Skeletal muscle cell (primary cell): ENCODE measurements at places on chromosomes 1 and 21.

GRCh38 chr21:38803075-38803660, 2.6 kb upstream of the ETS2 start:
- DNase-seq = no peak

DNA sequence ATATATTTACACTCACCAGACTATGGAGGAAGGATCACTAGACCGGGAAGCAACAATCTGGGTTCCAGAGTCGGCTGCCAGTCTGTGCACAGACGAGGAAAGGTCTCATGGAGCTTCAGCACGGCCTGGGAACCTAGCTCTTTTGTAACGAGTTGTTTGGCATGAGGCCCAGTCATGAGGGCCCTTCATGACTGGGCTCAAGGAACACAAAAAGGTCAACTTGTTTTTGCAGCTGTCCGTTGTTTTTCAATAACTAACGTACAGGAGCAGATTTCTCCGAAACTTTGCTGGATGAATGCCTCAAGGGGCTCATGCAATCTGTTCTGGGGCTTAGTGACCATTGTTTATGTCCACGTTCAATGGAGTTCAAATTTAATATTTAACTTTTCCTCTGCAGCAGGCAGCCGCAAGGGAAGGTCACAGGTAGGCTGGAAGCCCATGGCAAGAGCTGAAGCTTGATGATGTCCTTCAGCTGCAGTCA, 5.9 kb upstream of the STUM start:
- no peak for DNase-seq

GRCh38 chr21:46002841-46003574, 21.4 kb downstream of the COL6A1 start:
- no peak for DNase-seq

DNA sequence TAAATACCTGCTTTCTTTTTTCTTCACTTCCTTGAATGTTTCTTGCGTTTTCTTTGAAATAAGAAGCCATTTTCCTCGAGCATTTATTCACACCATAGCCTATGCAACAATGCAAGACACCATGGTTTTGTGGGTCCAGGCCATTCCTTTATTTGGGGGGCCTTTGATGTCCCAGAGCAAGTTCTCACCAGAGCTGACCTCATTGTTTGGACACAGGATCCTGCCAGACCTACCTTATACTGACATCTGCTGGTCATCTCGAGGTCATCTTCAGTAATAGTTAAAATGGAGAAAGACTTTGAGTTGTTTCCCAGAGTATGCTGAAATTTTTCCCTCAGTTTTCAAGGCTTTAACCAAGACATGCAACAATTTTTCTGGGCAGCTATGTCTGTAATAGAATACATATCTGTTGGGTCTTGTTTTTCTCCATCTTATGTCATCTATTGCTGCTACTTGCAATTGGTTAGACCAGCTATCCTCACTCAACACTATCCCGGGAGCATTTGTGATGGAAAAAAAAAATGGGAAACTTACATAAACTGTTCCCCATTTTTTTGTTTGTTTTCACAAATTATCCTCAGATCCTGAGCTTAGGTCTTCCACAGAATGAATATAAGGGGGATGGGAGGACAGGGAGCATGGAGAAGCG, 34.0 kb upstream of the BACE2 start:
- DNase-seq = no peak

GRCh38 chr1:83029916-83030315, 969.0 kb downstream of the TTLL7 start:
- DNase-seq = peak; percentile 34

- peak; percentile 82 for DNase-seq
Observed at GRCh38 chr21:36069713-36070583, at the start of gene CBR1. Gene CBR1 (plus strand): TSS chr21:36070024. CDS start chr21:36070116, 92 bp downstream.

GRCh38 chr1:165353731-165354671, 2.5 kb downstream of the LMX1A start:
- no peak for DNase-seq

- no peak for DNase-seq
Observed at GRCh38 chr1:7578206-7578605, 192.9 kb upstream of the VAMP3 start.

GRCh38 chr1:235648407-235648907, 1.1 kb downstream of the GNG4 start:
- DNase-seq = no peak

GRCh38 chr1:7352364-7352763, 418.7 kb upstream of the VAMP3 start:
- DNase-seq = no peak

DNA sequence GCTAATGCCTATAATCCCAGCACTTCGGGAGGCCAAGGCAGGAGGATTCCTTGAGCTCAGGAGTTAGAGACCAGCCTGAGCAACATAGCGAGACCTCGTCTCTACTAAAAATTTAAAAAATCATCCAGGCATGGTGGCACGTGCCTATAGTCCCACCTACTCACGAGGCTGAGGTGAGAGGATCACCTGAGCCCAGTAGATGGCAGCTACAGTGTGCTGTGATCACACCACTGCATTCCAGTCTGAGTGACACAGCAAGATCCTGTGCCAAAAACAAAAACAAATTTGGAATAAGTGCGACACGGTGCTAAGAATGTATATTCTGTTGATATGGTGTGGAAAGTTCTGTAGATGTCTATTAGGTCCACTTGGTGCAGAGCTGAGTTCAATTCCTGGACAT, 15.1 kb downstream of the USP33 start:
- no peak for DNase-seq

GRCh38 chr1:81967951-81968350, 167.2 kb downstream of the ADGRL2 start:
- DNase-seq = no peak

DNA sequence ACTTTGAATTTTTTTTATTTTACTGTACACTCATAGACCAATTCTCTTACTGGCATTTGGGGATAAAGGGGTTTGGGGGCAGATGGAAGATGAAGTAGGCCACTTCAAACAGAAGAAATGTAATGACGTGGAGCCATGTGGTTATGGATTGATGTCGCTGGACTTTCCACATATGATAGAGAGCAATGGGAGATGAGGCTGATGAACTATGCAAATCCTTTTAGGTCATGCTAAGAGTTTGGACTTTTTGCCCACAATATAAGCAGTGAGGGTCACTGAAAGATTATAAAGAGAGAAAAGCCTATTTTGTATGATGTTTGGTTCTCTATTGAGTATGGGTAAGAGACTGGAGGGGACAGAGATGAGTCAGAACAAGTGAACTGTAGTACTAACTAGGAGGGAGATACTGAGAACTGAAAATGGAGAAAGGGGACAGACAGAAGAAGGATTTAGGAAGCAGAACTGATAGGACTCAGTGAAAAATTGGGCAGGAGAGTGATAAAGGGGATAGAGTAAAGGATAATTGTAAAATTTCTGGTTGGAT, 9.2 kb downstream of the C1orf21 start:
- DNase-seq = no peak

GRCh38 chr1:116373431-116374352, 648 bp downstream of the ATP1A1 start:
- DNase-seq = no peak

DNA sequence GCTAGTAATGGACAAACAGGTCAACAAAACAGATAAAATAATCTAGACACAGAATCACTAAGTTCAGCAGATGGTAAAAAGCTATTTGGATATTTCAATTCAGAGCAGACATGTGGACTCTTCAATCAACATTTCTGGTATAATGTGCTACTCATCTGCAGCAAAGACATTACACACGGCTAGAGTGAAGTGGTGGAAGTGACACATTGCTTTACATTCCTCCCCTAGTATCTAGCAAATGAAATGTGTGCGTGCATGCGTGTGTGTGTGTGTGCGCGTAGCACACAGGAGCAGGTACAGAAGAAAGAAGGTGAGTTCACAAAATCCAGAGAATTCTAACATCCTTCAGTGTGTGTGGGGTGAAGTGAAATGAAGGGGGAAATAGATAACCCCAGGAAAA, 8.3 kb downstream of the AHCTF1 start:
- DNase-seq = no peak

GRCh38 chr1:221806236-221806635, 64.3 kb upstream of the DUSP10 start:
- DNase-seq = no peak

- no peak for DNase-seq
Observed at GRCh38 chr1:179083533-179083932, 1.7 kb downstream of the TOR3A start.

- DNase-seq = no peak
Observed at GRCh38 chr1:87367549-87367948, 38.9 kb downstream of the LMO4 start.

- no peak for DNase-seq
Observed at GRCh38 chr1:86750076-86750475, 45.7 kb downstream of the SH3GLB1 start.

- no peak for DNase-seq
Observed at GRCh38 chr1:9590201-9590600, 1.5 kb downstream of the TMEM201 start.

DNA sequence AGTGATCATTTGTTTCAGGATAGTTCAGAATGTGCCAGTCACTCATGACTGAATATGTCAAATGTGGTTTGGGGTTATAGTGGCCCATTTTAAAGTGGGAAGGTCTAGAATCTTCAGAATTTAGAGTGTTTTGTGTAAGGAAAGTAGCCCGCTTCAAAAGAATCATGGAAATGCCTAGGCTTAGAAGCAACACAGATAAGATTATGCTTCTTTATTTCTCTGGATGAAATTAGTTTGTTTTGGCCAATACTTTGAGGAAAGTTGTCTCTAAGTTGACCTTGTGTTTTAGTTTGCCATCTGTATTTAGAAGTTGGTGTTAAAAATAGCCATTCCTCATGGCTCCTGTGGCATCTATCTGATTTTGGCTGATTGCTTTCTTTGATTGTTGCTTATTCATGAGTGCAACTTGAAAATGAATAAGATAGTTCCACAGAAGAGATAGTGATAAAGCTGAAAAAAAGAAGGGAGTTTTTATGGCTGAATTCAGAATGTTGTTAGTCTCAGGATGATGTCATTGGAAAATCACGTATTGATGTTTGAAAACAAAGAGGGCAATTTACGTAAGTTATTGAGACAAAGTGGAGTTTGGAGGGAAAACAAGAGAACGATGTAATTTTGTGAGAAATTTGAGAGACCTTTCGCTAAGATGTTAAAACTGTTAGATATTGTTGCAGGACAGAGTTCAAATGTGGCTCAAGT, 71.9 kb downstream of the PLA2G4A start:
- no peak for DNase-seq

GRCh38 chr1:239833723-239834122, 258.0 kb upstream of the FMN2 start:
- DNase-seq = no peak

DNA sequence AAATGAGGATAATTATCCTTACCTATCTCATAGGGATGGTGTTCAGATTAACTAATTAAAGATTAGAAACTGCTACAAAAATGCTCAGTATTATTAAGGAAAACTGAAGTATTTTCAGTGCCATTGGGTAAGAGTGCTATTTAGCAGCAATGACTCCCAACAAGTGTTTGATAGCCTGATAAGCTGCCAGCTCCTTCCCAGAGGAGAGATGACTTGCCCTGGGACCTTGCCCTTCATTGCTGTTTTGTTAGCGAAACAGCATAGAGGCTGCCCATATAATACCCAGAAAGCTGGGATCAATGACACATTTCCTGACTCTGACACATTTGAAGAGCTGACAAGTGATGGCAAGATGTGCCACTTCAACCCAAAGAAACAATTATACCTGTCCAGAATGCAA, 592.2 kb downstream of the ADGRL2 start:
- DNase-seq = no peak

GRCh38 chr1:1250786-1251284, 4.3 kb upstream of the C1QTNF12 start:
- DNase-seq = no peak

DNA sequence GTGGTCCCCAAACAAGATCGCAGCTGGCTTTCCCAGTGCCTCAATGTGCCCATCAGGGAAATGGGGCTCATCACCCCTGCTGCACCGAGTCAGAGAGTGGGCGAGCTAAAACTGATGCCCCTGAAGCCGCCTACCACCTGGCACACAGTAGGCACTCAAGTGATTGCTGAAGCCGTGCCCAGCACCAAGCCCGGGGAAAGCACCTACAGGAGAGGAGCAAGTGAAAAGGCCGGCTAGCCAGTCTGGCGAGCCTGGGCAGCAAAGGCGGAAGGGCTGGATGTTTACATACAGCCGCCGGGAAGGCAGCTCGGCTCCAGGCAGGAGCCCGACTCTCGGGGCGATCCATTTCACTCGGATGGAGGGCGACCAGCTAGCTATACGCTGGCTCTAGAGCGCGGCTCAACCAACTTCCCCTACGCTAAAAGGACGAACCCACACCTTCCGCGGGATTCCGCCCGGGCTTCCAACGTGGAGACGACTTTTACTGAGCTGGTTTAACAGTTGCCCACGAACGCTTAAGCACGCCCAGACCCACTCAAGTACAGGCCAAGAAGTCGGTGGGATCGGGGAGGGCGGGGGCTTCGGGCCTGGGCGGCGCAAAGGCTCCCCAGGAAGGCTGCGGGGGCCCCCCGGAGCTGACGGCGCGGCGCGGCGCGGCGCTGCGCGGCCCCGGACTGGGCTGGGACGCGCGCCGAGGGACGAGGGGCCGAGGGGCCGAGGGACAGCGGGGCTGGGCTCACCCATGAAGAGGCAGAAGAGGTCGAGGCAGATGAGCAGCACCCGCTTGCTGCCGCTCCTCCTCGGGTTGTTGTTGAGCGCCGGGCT, 1.0 kb downstream of the PLPP3 start:
- no peak for DNase-seq

- DNase-seq = no peak
Observed at GRCh38 chr1:58035523-58035922, 511.0 kb downstream of the OMA1 start.
